ENCODE measurements at places on chromosomes 11 and 22. TPM values are rescaled to one million over a fixed set of nuclear protein-coding genes. Genes with fewer than 3 reads are reported as not detected.

The FGF3 gene
- not detected for total RNA-seq

The C11orf97 gene
- total RNA-seq, result not detected

The KRTAP5-11 gene
- total RNA-seq, result not detected

The IPO7 gene
- 150 TPM for total RNA-seq

The SERPIND1 gene
- not detected for total RNA-seq

The XKR3 gene
- total RNA-seq, result not detected

The RFPL3 gene
- total RNA-seq, result not detected

The DDTL gene
- total RNA-seq, result 0.87 TPM

The GUCY1A2 gene
- 1.7 TPM for total RNA-seq

The STK33 gene
- 4.7 TPM for total RNA-seq

The ZMAT5 gene
- total RNA-seq, result 24.0 TPM

The OR2AT4 gene
- total RNA-seq, result not detected

The ADM gene
- total RNA-seq, result 187 TPM

The OR51E2 gene
- 0.11 TPM for total RNA-seq

Measured in uterine smooth muscle cell (primary cell).